ENCODE measurements at places on chromosomes 3 and 15. TPM values are rescaled to one million over a fixed set of nuclear protein-coding genes. Genes with fewer than 3 reads are reported as not detected.

CNTN6 gene
- total RNA-seq = not detected

GRCh38 chr3:39386318-39386717 is 3.1 kb downstream of the SLC25A38 start:
- no peak for DNase-seq

DNA sequence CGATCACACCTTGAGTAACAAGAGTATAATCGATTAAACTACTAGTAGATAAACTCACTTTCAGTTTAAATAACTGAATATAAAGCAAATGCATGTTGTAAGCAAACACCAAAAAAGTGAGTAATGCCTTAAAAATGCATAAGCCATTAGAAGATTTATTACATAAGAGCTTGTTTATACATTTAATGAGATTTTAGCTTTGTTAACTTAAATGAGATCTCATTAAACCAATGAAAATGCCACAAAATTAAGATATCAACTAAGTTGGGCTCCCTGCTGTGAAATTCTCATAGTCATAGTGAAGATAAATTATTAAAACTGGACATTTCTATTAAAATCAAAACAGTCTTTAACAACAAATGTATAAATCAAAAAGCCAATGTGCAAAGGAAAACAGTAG is 701.2 kb downstream of the NLGN1 start:
- DNase-seq = no peak

GRCh38 chr3:100810671-100811070 is 101.4 kb downstream of the TFG start:
- no peak for DNase-seq

RLBP1 gene
- not detected for total RNA-seq

- peak; percentile 39 for DNase-seq
Measured at GRCh38 chr3:10299679-10300078, 6.9 kb upstream of the GHRL start.

GRCh38 chr3:24493746-24494617 is 668 bp downstream of the THRB start:
- no peak for DNase-seq

DNA sequence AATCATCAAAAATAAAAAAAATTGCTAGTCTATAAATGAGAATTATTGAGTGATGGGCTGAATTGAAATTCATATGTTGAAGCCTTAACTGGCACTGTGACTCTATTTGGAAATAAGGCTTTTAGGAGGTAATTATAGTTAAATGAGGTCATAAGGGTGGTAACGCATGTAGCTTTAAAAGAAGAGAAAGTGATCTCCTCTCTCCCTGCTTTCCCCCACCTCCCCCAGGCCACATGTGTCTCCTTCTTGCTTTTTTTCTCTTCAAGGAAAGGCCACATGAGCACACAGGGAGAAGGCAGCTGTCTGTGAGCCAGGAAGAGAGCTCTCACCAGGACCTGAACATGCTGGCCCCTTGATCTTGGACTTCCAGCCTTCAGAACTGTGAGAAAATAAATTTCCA is 48.2 kb upstream of the ARPP19 start:
- no peak for DNase-seq

DNA sequence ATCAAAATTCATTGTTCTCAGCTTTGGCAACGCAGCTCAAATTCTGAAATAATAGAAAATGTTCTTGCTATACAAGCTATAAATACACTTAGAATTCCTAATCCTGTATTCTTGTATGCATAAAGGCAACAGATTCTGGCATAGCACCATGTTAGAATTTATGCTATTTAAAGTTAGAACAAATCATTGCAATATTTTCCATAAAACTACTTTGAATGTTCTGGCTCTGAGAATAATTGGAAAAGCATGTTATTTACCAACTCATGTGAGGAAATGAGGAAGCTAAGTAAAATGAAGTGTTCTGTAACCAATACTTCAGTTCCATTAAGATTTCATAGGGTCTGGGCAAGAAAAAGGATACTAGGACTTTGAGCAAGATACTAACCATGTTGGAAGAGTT is 888.9 kb downstream of the SQOR start:
- DNase-seq = no peak

DNA sequence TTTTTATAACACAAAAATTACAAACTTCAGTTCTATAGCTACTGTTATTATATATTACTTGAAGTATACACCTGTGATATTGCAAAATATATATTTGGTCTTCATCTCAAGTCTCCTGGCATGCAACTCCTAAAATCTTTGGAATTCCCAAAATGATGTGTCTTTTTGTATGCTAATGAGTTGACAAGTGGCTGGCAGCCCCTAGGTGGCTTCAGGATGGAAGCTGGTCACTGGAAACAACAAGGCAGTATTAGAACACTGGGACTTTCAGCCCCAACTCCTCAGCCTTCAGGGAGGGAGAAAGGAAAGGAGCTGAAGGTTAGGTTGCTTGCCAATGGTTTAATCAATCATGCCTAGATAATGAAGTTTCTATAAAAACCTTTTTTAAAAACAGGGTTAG is 112.0 kb downstream of the SCAPER start:
- DNase-seq = no peak

GRCh38 chr15:67189326-67190051 is 65.0 kb downstream of the AAGAB start:
- DNase-seq = no peak

GRCh38 chr3:45988804-45989203 is 6.8 kb downstream of the FYCO1 start:
- peak; percentile 78 for DNase-seq

HIGD2B gene
- not detected for total RNA-seq

GRCh38 chr15:26087881-26088280 is 224.8 kb upstream of the ATP10A start:
- DNase-seq = no peak

RPL14 gene
- total RNA-seq = 370 TPM

CASR gene
- total RNA-seq = not detected

- no peak for DNase-seq
Measured at GRCh38 chr15:85606738-85607137, 188.0 kb downstream of the KLHL25 start.

DNA sequence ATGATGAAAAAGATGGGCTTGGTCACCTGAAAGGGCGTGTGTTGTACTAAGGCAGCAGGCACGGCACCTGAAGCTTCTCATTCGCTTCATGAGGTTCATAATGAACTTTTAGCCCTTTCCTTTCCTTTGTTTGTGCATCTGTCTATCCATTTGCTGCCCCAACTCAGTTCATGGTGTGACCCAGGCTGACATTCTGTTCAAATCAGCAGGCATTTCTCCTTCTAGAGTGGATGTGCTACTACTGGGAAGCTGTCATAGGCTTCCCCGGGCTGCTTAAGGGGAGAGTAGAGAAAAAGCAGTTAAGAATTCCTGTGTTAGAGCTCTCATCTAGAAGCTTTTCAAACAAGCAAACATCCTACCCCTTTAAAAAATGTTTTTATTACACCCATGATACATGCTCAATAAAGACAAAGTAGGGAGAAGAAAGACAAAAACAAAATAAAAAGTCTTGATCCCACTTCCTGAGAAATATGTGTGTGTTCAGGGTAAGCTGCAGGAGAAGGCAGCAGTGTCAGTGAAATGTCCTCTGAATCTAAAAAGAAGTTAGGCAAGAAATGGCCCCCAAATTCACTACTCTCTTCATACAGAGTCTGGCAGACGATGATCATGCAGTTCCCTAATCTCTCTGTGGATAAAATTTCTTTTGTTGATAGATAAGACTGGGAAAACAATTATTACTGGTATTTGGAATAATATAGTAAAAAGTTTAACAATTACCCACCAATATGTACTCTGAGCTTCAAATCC is 136.9 kb upstream of the PFN2 start:
- DNase-seq = no peak

- peak; percentile 62 for DNase-seq
Measured at GRCh38 chr15:34682674-34683073, 72.1 kb downstream of the GJD2 start.

MGLL gene
- 73.0 TPM for total RNA-seq

DNA sequence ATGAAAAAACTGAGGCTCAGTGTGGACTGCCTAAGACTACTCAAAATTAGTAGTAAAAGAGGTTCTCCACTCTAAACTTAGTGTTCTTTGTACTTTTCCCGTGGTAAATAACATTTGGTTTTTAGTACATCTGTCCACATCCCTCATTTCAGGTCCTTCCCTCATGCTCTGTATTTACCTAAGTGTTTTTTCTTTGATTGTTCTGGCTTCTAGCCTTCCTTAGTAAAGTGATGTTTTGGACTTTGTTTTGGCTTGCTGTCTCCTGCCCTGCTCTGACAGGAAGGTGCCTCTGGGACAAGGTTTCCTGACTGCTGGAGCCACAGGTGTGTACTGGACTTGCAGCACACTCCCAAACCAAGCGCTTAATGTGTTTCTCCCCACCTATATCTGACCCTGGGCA is 29.9 kb upstream of the ALDH1A2 start:
- no peak for DNase-seq
